WTC11 (cell line): ENCODE measurements at places on chromosomes 4 and X. TPM values are rescaled to one million over a fixed set of nuclear protein-coding genes. Genes with fewer than 3 reads are reported as not detected.

DNA sequence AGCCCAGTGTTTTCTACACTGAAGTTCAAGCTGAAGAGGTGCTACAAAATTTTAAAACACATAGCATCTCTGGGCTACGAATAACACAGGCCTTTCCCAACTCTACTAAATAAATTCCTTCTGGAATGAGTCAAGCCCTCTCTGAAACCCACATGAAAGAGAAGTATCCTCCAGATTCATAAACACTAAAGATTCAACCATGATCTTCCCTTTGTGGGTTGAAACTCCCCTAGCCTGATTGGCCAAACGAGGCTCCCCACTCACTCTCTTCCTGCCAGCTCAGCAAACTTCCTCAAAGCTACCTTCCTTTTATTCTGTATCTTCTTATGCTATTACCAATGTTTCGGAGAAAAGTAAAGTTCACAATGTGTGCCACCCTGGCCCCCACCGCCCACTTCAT is 95.4 kb downstream of the NKX6-1 start:
- DNase-seq = no peak

Gene NPY1R
- 18.0 to 21.5 TPM (median 21.3 TPM) in 3 replicates for total RNA-seq

DNA sequence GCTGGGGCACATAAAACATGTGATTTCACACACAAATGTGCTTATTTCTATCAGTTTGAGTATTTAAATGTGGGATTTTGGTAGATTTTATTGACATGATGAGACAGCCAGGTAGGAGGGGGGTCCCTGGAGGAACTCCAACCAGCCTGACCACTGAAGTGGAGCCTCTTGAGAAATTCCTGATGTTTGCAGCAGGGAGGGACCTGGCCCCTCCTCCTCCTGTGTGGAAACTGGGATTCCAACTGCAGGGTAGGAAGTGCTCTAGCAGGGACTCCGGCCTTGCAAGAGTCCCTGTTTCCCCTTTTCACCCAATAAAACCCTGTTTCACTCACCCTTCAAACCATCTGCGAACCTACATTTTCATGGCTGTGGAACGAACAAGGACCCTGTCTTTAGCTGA is 2224.0 kb upstream of the AGA start:
- DNase-seq = peak; percentile 21

GRCh38 chr4:30989508-30989907 is 269.3 kb downstream of the PCDH7 start:
- DNase-seq = no peak

GRCh38 chr4:76822303-76822702 is 75.6 kb downstream of the SOWAHB start:
- no peak for DNase-seq

DNA sequence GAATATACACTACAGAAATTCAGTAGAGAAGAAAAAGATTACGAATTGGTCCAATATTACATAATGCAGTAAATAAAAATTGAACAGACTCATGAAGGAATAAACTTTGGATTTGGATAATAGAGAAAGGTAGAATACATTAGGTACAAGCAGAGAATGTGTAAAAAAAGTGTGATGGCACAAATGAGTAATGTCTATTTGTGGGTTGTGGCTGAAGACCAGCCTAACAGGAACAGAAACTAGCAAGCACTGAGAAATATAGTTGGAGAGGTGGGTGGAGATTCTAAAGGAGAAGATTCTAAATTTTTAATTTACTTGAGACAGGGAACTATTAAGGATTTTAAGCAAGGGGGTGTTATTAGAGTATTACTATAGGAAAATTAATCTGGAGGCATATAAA is 15.2 kb upstream of the CLOCK start:
- no peak for DNase-seq

DNA sequence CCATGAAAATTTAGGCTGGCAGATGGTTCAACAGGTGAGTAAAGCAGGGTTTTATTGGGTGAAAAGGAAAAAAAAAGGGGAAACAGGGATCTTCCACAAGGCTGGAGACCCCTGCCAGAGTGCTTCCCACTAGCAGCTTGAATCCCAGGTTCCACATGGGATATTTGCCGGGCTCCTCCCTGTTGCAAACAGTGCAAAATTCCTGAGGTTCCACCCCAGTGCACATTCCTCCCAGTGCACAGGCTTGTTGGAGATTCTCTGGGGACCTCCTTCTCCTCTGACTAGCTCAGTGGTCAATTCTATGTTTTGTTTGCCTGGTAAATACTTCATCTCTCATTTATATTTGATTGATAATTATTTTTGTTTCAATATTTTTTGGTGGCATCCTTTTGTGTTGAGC is 66.4 kb upstream of the UGT2B15 start:
- DNase-seq = no peak

DNA sequence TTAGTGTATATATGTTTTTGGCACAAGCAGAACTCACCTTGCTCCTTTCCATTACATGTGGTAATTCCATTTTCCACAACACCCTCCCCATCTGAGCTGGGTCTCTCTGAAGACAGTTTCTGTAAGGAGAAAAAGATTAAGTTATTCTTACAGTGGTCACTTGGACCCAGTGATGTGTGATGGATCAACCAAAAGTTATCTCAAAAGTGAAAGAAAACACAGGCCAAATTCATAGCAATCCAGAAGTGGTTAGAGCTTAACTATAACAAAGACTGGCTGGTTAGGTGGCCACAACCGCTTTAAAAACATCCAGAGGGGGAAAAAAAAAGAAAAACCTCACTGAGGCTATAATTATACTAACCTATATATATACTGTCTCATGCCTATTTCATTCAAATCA is 123.7 kb downstream of the AFAP1 start:
- no peak for DNase-seq

DNA sequence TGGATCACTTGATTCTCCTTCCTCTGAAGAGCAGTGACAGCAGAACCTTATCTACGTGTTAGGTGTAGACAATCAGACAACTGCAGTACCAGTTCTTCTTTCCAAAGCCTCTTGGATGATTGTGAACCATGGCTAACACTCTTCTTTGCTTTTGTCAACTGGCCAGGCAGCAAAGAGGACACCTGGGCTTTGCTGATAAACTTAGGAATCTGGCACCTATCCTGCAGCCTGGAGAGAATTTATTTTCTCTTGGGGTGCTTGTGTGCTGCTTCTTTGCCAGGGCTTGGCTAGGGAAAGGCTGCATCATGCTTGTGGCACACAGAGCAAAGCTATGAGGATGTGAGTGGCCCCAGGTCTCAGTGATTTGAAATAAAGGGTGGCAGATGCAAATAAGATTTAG is 77.4 kb downstream of the ANAPC4 start:
- no peak for DNase-seq

- DNase-seq = no peak
These were observed 653.8 kb upstream of the GALNT7 start for GRCh38 chr4:172514801-172515200.

DNA sequence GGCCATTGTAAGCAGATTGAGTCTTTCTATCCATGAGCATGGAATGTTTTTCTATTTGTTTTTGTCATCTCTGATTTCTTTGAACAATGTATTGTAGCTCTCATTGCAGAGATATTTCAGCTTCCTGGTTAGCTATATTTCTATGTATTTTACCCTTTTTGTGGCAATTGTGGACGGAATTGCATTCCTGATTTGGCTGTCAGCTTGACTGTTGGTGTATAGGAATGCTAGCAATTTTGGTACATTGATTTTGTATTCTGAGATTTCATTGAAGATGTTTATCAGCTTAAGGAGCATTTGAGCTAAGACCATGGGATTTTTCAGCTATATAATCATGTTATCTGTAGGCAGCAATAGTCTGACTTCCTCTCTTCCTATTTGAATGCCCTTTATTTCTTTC is 154.6 kb downstream of the GUCY2F start:
- DNase-seq = no peak

- no peak for DNase-seq
These were observed 26.7 kb downstream of the PIN4 start for GRCh38 chrX:72208126-72208800.

- no peak for DNase-seq
These were observed 130.3 kb downstream of the GUCY2F start for GRCh38 chrX:109351557-109351956.

Gene CDS1
- 17.4 to 18.3 TPM (median 18.2 TPM) in 3 replicates for total RNA-seq

- DNase-seq = no peak
These were observed 87.1 kb downstream of the SLIT2 start for GRCh38 chr4:20338841-20339240.

- DNase-seq = no peak
These were observed 454.7 kb downstream of the PPP4R3C start for GRCh38 chrX:27008486-27008885.

DNA sequence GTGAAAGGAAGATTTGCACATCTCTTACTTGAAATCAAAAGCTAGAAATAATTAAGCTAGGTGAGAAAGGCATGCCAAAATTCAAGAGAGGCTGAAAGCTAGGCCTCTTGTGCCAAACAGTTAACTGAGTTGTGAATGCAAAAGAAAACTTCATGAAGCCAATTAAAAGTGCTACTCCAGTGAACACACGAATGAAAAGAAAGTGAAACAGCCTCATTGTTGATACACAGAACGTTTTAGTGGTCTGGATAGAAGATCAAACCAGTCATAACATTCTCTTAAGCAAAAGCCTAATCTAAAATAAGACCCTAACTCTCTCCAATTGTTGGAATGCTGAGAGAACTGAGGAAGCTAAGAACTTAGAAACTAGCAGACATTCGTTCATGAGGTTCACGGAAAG is 122.3 kb downstream of the UNC5C start:
- no peak for DNase-seq

Gene SCD5
- 4.6 to 6.3 TPM (median 4.9 TPM) in 3 replicates for total RNA-seq

- DNase-seq = no peak
These were observed 120.4 kb upstream of the STS start for GRCh38 chrX:7027071-7027470.

DNA sequence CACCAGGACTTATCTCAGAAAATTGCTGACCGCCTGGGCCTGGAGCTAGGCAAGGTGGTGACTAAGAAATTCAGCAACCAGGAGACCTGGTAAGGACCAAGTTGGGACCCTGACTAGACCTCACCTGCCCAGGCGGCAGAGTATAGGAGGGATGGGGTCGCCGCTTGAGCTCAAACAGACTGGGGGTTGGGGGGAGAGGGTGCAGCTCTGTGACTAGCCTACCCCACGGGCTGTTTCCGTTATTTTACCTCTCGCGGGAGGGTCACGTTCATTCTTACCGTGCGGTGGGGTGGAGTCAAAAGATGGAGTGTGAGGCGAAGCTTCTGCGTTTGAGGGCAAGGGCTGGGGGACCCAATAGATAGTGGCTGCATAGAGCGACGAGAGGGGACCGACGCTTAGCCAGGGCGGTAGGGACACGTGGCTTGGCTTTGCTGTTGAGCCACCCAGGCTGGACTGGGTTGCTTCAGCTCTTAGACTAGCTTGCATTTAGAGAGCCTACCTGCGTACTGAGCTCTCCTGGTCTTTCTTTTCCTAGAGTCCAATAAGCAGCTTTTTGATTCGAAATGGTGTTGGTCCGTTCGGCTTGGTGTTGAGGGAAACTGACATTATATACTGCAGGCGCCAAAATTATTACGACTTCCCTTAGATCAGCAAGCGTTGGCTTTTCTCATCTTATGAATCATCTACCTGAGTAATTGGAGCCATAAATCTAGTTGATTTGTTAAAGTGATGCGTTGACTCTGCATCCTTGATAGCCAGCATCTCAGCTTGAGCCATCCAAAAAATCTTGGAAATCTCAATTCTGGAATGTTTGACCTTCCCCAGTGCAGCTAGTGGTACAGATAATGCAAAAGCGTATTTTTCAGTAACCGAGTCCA is 591 bp downstream of the PRPS1 start:
- peak; percentile 17 for DNase-seq

- DNase-seq = no peak
These were observed 25.8 kb downstream of the RTL9 start for GRCh38 chrX:110384490-110384889.

DNA sequence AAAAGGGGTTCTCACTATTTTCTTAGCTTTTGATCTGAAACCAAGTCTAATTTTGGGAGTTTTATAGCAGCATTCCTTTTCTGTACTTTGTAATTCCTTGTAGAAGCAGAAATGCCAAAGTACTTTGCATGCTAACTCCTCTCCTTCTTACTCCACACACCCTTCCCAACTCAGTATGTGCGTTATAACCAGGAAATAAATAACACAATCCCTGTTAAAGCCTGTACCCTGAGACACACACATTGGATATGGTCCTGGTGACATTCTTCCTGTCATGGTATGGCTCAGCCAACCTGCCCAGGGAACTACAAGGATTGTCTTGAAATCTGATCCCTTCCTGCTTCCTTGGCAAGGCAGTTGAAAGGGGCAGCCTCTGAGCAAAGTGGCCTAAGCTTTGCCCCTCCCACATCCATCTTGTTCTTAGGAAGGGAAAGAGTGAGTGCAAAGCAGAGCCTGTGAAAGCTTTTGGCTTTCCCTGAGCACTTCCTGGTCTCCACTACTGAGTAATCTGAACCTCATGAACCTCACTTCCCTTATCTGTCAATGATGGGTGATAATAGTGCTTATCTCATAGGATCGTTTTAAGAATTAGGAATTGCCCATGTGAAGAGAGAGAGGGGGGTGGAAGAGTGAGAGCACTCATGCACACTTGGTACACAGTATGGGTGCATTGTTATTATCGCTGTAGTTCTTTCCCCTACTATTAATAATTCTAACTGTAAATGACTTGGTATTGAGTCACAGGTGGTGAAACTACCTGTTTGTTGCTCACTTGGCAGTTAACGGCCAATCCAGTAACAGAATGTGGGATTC is 109.3 kb downstream of the AFF2 start:
- peak; percentile 29 for DNase-seq

GRCh38 chr4:12875640-12876243 is 608.4 kb downstream of the RAB28 start:
- DNase-seq = no peak

Gene LRIT3
- 0.07 to 0.14 TPM (median 0.11 TPM) in 3 replicates for total RNA-seq

DNA sequence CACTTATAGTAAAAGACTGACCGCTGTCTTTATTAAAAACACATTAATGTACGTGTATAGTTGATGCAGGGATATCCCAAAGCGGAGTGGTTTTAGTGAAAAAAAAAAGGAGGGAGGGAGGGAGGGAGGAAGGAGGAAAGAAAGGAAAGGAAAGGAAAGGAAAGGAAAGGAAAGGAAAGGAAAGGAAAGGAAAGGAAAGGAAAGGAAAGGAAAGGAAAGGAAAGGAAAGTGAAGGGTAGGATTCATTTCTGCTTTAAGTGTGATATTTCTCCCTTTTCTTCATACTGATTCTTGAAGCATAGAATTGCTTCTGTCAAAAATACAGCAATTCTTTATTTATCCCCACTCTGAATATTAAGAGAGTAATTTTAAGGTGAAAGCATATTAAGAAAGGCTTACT is 504.9 kb downstream of the PPP4R3C start:
- no peak for DNase-seq

- no peak for DNase-seq
These were observed 77.7 kb downstream of the FAM13A start for GRCh38 chr4:88979276-88979675.

DNA sequence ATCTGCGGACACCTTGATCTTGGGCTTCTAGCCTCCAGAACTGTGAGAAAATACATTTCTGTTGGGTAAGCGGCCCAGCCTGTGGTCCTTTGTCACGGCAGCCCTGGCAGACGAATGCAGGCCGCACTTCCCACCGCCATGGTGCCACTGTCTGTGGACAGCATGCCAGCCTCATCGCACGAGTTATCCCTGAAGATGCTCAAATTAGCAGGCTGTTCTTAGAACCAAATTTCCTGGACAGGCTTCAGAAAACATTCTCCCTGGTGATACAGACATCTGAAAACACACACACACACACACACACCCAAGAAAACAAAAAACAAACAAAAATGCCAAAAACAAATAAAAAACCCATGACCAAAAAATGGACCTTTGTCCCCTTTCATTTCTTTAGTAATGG is 343.5 kb upstream of the GATB start:
- DNase-seq = no peak

- no peak for DNase-seq
These were observed 15.6 kb upstream of the SPRY1 start for GRCh38 chr4:123380728-123381716.
